ENCODE measurements at places on chromosomes 16 and 17.

GRCh38 chr17:17712268-17712924 is 31.1 kb downstream of the RAI1 start:
- no peak for DNase-seq

- DNase-seq, result no peak
Measured at GRCh38 chr17:2692781-2693135, 18.8 kb downstream of the CLUH start.

DNA sequence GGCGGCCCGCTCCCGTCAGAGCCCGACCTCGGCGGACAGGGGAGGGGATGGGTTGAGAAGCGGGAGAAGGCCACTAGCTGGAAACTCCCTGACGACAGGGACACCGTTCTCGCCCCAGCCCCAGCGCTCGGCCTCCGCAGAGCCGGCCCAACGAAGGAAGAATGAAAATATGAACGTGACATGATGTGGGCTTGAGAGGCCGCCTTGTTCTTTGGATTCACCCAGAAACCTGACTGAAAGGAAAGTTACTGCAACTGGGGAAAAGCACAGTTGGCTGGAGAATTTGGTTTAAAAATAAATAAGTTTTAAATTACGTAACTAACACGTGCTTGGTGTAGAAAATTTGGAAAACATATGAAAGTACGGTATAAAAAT is 21.1 kb downstream of the NPTX1 start:
- DNase-seq, result no peak

DNA sequence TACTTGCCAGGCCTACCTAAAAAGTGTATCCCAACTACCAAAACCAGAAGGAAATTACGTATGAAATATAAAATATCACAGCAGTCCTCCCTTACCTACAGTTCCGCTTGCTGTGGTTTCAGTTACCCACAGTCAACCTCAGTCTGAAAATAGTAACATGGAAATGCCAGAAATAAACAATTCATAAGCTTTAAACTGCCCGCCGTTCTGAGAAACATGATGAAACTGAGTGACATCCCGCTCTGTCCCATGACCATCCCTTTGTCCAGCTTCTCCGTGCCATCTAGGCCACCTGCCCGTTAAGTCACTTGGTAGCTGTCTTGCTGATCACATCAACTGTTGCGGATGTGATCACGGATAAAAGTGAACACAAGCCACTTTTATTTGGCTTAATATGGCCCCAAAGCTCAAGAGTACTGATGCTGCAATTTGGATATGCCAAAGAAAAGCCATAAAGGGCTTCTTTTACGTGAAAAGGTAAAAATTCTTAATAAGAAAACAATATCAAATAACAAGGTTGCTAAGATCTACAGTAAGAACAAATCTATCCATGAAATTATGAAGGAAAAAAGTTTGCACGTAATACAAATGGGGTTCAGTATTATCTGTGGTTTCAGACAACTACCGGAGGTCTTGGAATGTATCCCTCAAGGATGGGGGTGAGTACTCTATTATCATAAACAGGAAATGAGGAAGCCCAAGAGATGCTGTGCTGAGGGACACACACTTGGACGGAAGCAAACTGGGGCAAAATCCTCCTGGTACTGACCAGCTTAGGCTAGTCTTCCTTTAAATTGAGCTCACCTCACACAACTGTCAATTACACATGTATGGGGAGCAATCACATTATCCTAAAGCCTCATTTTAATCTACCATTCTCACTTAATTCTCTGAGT is 8.2 kb downstream of the USP22 start:
- DNase-seq, result no peak

DNA sequence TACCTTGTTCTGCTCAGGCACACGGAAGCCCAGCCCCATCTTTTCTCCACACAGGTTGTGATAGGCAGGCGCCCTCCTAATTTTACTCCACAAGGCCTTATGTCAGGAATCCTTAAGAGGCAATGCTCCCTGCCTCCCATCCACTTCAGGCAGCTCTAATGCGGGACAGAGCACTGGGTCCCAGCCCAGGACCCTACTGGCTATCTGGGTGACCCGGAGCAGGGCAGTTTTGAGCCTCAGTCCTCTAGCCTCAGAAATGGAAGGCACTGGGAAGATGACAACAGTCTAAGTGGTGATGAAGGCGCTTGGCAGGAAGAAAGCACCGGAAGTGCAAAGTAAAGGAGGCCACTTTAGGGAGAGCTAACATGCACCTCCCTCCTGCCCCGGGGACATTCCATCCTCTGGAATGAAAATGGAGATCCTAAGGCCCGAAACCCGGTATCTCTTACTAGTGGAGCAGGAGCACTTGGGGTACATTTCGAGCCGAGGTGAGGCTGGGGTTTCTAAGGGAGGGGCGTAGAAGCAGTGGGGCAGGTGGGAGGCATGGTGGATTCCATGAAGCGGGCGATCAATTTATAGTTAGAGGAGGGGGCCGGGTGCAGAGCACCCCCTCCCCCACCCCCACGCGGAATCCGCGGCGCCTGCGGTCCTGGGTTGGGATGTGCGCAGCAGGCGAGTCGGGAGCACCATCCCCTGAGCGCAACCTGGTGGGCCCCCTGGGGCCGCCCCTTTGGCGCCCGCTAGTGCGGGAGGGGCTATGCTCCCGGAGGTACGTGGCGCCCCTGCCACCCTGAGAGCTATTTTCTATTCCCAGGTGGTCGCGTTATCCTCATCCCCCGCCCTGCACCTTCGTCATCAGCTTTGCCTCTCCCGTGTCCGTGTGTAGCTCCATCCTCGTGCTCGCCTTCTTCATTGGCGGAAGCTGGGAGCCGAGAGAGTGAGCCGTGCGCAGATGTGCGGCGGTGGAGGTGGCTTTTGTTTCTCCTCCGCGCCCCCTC is 4.9 kb downstream of the MT1F start:
- no peak for DNase-seq

GRCh38 chr17:72517413-72518158 is 396.8 kb downstream of the SOX9 start:
- peak; percentile 19 for DNase-seq

GRCh38 chr17:76019833-76020467 is 7.2 kb downstream of the EVPL start:
- DNase-seq, result no peak

- DNase-seq, result no peak
Measured at GRCh38 chr17:2084036-2084765, 29.3 kb downstream of the HIC1 start.

Data from NCI-H446 (cell line).